GM20000 (cell line): ENCODE measurements at places on chromosomes 2 and 18.

DNA sequence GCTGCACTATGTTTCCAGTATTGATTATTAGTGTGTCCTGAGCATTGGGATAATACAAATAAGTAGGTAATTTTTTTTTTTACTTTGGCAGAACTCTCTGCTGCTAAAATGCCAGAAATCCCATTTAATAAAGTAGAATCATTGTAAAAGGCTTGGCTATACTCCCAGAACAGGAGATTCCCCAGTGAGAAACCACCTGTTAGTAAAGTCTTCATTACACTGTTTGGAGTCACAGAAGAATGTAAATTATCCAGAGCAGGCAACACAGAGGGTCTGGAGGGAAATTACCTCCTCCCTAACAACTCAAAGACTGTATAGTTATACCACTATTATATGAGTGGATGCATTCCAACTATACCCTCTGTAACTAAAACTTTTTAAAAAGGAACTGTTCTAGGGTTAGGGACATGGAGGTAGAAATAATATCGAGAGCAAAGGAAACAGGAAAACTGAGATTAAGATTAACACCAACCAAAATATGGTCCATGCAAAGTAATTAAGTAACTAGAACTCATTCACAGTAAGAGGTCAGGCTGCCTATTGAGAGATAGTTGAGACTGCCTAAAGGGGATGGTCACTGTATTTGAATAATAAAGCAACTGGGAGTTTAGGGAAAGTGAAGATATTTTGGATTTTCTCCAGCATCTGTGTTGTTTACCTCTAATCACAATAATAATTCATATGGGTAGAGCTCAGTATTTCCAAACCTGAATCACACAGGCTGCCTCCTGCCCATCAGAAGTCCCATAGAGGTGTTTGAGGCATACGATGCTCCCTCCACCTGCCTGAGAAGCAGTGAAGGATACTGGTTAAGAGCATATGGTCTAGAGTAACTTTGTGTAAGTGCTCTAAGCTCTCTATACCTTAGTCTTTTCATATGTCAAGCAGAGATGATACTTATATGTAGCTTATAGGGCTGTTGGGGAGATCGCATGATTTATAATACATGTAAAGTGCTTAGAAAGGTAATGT is 34.4 kb downstream of the MAP2 start:
- DNase-seq = no peak

- DNase-seq = no peak
These were observed 16.1 kb downstream of the TMEM127 start for GRCh38 chr2:96249654-96250053.

DNA sequence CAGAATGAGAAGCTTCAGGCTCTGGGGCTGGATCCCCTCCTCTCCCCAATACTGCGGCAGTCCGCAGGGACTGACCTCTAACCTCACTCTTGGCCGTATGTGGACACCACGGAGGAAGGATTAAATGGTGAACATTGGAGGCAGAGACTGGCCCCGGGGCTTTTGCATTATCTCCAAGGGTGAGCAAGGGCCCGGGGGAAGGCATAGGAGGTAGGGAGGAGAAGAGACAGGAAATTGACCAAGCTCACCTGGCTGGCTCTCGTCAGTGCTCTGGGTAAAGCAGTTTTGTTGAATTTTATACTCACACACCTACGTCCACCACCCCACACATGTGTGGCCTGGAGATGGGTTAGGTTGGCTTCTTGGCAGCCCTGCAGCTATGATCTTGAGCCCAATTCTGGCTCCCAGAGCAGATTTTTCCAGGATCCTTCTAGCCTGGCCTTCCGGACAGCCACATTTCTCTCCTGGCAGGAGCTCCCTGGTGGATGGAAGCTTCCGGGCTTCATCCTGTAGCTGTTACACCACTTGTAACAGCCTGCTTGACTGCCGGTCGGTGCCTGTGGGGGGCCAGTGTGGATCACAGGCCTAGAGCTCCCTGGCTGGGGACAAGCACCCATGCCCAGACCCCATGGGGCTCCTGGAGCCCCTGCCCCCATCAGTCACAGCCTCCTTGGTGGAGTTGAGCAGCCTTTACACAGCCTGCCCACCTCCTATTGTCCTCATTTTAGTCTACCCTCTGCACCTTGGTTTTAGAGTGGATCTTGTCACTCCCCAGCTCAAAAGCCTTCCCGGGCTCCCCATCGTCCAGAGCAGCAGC is 7.6 kb downstream of the ITM2C start:
- no peak for DNase-seq

DNA sequence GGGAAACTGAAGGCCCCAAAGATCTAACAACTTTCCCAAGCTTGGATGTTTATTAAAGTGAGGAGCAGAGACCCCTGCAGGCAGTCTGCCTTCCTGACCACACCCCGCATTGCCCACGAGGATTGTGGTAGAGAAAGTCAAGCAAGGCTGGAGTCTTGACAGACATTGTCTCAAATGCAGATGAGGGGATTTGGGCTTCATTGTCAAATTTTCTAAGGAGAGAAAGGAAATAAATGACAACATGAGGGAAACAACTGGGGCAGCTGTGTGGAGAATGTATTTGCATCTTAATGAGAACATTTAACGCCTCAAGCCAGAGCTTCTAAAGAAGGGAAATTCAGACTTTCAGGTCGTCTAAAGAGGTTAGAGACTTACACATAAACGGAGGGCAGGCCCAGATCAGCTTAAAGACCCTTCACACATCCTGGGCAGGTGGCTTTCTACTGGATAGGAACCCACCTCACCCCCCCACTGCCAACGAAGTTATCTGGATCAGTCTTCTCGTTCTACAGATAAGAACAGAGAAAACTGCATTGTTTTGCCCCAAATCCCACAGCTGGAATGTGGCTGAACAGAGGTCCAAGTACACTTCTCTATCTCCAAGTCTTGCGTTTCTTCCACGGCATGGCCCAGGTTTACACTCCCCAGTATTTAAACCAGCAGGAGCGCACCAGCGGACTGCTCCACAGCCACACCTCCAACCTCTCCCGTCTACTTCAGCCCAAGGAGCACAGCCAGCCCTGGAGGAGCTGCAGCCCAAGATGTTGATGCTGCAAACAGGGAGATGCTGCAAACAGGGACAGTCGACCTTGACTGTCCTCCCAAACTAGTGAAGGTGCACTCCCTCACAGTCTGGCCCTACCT is 16.2 kb upstream of the SCG2 start:
- no peak for DNase-seq

DNA sequence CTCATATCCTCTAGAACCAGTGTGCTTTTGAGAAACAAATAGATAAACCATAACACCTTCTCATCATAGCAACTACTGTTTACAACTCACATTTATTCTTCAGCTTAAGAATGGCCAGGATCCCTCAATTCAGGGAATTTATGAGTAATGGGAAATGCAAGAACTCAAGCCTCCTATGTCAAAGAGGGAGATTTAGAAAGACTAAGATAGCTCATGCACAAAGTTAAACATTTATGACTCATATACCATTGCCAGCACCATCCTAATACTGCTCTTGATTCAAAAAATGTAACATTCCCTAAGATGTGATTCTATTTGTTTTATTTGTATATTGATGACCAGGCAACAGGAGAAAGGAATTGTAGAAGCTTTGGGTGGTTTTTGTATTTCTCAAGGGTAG is 172.8 kb downstream of the CYP26B1 start:
- no peak for DNase-seq
